Dermis lymphatic vessel endothelial cell (primary cell): ENCODE measurements at places on chromosomes 1 and 21. TPM values are rescaled to one million over a fixed set of nuclear protein-coding genes. Genes with fewer than 3 reads are reported as not detected.

The FAM177B gene
- total RNA-seq: not detected in 2 replicates

The AADACL4 gene
- total RNA-seq: not detected in 2 replicates

The S100A7A gene
- total RNA-seq: not detected in 2 replicates

The MR1 gene
- total RNA-seq: 1.1 and 1.6 TPM in 2 replicates

The CFAP57 gene
- total RNA-seq: 0.09 and 0.22 TPM in 2 replicates

The CXADR gene
- total RNA-seq: 39.4 and 71.3 TPM in 2 replicates

The FOXD3 gene
- total RNA-seq: not detected in 2 replicates

The CNR2 gene
- not detected in 2 replicates for total RNA-seq

The SPRR3 gene
- total RNA-seq: not detected in 2 replicates

The ANKRD34A gene
- under 0.01 TPM in 2 replicates for total RNA-seq
